ENCODE measurements at places on chromosomes 7 and 10. TPM values are rescaled to one million over a fixed set of nuclear protein-coding genes. Genes with fewer than 3 reads are reported as not detected.

DNA sequence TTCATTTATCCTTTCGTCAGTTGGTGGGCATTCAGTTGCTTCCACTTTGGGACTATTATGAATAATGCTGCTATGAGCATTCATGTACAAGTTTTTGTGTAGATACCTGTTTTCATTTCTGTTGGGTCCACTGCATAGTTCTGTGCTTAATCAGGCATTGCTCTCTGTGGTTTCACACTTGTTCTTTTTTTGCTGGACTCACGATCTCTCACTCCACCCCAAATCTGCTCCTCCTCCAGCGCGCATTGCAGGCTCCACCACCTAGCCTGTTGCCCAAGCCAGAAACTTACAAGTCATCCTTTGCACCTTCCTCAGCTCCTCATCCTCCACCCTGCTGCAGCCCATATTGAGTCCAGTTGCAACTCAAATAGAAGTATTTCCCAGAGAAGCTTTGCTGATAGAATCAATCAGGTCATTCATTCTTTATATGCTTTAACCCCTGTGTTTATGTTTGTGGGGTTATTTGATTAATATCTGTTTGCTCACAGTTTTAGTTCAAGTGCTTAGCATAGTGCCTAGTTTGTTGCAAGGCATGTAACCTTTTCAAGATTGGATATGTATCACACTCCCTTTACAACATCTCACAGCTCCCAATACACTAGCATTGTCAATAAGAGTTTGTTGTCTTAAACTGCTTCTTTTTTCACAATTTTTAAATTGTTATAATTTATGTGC lies 16.6 kb upstream of the AFAP1L2 start:
- no peak for DNase-seq

DNA sequence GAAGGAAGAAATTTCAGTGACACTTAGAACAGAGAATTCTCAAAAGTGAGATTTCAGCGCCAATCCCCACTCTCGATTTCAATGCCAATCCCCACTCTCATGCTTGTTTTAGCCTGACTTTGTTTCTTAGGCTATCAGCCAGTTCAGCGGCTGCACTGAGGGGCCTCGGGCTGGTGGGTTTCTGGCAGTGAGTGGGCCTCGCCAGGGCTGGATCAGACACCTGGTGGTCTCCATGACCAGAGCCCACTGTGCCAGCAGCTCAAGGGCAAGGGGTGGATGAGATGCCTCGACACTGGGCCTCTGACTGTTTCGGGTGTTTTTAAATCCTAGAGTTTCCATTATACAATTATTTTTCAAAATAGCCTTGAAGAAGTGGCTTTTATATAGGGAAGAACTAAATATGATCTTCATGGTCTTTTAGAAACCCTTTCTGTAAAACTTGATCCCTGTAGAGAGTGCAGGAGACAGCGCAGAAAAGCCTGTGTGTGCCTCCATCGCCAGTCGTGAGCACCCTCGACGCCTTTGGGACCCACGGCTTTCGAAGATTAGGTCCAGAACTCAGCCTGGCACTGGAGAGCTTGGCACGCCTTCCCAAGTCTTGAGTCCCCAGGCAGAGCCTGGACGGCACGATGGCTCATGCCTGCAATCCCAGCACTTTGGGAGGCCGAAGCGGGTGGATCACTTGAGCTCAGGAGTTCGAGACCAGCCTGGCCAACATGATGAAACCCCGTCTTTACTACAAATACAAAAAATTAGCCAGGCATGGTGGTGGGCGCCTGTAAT lies 76.2 kb downstream of the INPP5A start:
- DNase-seq = no peak

DNA sequence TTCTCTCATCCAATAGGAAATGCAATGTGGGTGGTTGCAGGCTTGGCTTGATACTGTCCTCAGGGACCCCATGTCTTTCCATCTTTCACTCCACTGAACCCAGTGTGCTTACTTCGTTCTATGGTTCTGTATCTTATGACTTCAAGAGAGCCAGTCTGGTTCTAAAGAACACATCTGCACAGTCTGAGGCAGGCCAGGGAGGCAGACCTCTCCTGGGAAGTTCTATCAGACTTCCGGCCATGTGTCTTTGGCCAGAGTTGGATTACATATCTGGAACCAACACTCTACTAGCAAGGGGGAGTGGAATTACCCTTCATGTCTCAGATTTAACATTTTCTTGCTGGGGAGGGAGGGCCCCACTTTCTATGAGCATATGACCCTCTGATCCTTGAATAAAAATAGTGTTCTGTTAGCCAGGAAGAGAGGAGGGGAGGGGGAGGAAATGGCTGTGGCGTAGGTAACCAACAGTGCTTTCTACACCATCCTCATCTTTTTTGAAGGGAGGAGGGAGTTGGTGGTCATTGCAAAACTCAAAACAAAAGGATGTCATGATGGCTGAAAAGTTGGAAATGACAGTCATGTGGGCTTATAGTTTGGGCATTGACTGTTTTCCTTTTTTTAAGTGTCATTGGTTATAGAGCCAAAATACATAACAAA lies 370.2 kb downstream of the GATA3 start:
- no peak for DNase-seq

DNA sequence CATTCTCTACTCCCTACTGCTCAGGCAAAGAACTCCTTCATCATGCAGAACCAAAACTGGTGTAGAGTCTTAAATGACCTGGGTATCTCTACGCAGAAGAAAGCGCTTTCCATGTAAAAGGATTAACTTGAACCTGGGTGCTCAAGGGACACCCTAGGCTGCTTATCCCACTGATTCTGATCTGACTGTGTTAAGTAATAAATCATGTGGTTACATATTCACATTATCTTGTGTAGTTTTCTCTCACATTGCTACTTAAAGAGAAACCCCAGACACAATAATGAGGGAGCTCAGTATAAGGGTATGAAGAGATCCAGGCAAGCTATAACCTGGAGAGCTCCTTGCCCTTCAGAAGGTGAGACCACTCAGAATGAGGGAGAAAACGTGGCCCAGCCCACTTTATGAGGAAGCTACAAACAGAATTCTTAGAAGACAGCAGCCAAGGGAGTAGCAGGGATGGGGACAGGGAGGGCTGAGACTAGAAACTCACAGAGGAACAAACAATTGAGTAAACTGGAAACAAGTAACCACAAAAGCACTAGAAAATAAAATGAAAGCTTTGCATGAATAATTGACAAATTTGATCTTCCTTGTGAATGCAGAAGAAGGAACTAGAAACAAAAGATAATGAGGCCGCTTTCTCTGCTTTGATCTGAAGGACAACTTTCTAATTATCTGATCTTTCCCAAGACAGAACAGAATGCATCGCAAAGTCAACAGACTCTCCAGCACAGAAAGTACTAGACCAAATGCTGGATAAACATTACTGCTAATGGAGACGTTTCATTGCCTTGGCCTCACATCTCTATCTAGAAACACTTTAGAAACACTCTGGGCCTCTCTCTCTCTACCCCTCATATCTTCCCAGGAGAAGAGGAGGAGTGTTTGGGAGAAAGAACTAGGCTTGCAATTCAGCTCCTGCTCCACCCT lies 76.1 kb downstream of the LRRC17 start:
- DNase-seq = no peak

- DNase-seq = no peak
Measured at GRCh38 chr10:97034958-97035769, 150.6 kb downstream of the SLIT1 start.

GRCh38 chr7:45156516-45157272 lies 897 bp upstream of the RAMP3 start:
- no peak for DNase-seq

DNA sequence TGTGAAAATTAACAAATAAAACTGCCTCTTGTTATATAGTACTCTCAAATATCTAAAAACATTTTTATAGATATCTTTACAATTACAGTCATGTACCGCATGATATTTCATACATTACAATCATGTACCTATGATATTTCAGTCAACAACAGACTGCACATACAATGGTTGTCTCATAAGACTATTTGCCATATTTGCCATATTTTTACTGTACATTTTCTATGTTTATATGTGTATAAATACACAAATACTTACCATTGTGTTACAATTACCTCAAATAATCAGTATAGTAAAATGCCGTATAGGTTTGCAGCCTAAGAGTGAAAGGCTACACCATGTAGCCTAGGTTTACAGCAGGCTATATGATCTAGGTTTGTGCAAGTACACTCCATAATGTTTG lies 336.0 kb upstream of the PCDH15 start:
- DNase-seq = no peak

- DNase-seq = no peak
Measured at GRCh38 chr10:107280293-107280692, 115.8 kb upstream of the SORCS1 start.

DNA sequence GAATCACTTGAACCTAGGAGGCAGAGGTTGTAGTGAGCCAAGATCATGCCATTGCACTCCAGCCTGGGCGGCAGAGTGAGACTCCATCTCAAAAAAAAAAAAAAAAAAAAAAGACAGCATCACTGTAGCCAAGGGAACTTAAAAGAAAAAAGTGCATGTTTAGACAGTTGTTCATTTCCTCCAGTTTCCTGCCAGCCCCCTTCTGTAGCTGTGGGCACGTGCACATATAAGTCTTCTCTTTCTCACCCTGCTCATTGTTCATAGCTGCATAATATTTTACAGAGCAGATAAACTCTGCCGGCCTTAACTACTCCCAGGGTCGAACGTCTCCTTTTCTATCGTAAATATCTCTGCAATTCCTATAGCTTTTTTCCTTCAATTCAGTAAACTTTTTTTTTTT lies 132.6 kb downstream of the LHPP start:
- DNase-seq = no peak

DNA sequence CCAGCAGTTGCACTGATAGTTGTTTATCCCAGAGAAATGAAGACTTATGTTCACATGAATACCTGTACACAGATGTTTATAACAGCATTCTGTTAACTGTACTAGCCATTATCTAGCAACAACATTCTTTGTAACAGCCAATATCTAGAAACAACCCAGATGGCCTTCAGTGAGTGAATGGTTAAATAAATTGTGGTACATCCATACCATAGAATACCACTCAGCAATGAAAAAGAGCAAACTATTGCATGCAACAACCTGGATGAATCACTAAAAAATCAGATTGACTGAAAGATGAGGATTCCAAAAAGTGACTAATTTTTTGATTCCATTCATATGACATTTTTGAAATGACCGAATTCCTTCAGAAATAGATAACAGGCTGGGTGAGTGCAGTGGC lies 360.3 kb downstream of the MALRD1 start:
- no peak for DNase-seq

- DNase-seq = no peak
Measured at GRCh38 chr7:83852136-83852535, 203.2 kb upstream of the SEMA3E start.

DNA sequence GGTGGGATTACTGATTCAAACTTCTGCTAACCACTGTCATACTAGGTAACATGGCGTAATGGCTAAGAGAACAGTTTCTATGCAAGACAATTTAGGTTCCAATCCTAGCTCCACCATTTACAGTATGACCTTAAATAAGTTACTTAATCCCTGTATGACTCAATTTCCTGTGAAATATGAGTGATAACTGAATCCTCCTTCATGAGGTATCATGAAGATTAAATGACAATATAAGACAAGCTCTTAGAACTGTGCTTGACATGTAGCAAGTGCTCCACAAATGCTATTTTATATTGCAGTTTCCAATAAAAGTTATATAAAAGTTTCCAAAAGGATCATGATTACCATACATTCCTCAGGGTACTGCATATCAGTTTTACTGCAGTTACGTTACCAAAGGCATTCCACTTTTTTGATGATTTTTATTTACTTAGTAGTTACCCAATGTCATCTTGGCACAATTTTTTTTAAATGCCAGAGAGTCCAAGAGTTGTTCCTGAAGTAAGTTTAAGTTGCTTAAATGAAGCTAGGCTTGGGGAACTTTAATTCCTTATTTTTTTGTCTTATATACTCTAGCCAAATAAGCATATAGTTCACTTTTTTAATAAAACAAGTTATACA lies 7.1 kb downstream of the DOCK4 start:
- DNase-seq = peak; percentile 15

- DNase-seq = no peak
Measured at GRCh38 chr10:88172159-88172558, 308.7 kb downstream of the PTEN start.

- DNase-seq = no peak
Measured at GRCh38 chr7:47329320-47329926, 252.5 kb downstream of the TNS3 start.

DNA sequence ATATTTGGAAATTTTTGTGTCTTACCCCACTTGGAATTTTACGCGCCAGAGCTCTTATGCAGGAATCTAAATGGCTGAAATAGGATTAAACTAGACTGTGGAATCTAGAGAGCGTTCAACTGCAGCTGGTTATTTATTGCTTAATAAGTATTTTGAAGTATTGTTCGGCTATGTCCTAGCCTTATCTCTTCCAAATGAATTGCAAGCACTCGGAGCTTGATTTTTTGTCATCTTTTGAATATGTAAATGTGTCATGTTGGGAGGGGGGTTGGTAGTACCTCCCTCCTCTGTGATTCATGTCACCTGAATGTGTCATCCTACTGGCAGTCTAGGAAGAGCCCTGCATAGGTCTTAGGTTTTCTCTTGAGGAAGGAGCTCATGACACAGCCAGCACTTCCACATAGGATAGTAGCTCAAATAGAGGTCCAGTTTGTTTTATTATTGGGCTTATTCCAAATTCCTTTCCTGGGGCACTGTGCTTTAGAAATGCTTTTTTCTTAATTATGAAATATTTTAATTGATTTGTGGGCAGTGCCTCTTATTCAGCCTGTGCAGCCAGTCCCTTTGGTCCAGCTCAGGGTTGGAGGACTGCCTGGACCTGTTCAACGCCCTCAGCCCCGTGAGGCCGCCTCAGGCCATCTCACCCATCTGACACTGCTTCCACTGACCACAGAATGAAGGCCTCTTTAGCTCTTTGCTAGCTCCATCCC lies 22.5 kb upstream of the TRIL start:
- DNase-seq = peak; percentile 65

GRCh38 chr7:96998744-96999143 lies 6.6 kb upstream of the DLX6 start:
- DNase-seq = no peak

- DNase-seq = no peak
Measured at GRCh38 chr10:69816521-69816920, 14.8 kb downstream of the COL13A1 start.

- DNase-seq = no peak
Measured at GRCh38 chr10:32348297-32349198, 1.6 kb upstream of the EPC1 start.

DNA sequence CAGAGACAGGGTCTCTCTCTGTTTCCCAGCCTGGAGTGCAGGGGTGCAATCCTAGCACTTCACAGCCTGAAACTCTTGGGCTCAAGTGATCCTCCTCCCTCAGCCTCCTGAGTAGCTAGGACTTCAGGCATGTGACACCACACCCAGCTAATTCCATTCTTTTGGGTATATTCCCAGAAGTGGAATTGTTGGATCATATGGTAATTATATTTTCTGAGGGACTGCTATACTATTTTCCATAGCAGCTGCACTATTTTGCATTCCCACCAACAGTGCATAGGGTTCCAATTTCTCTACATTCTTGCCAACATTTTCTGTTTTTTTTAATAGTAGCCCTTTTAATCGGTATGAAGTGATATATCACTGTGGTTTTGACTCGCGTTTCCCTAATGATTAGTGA lies 30.0 kb upstream of the RAB11FIP2 start:
- no peak for DNase-seq

The GIMAP4 gene
- not detected for total RNA-seq

The TEX36 gene
- not detected for total RNA-seq

The AKR1C3 gene
- total RNA-seq = 95.2 TPM

The AKR1C8 gene
- not detected for total RNA-seq

The CYTH3 gene
- total RNA-seq = 20.6 TPM

The PAOX gene
- total RNA-seq = 4.6 TPM

The CLDN4 gene
- total RNA-seq = 1.2 TPM

The DNAJB12 gene
- 24.9 TPM for total RNA-seq

The VSTM4 gene
- total RNA-seq = 0.12 TPM

The TMEM213 gene
- not detected for total RNA-seq

The TYW1 gene
- 11.9 TPM for total RNA-seq

The IFIT1 gene
- total RNA-seq = 29.9 TPM

The UPK3BL1 gene
- 6.4 TPM for total RNA-seq

The NDUFB8 gene
- 282 TPM for total RNA-seq

The FBXL13 gene
- total RNA-seq = 1.4 TPM
